ENCODE measurements at places on chromosomes 1 and 21. TPM values are rescaled to one million over a fixed set of nuclear protein-coding genes. Genes with fewer than 3 reads are reported as not detected.

DNA sequence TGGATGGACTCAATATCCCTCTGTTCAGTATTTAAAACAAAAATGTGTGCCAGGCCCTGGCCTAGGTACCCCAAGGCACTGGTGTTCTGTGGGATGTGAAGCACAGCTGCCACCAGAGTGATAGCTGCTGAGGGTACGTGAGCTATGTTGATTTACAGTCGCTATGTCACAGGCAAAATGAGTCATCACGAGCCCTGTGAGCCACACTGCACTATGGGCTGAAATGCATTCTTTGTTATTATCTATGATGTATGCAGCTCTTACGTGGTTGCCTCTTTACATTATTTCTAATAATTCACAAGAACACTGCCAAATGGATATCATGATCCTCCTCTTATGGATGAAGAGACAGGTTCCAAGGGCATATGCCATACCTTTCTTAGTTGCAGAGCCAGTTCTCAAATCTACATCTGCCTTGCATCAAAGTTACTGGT is 2.1 kb downstream of the TEX38 start:
- DNase-seq: no peak

- DNase-seq: no peak
These were observed 4.6 kb upstream of the C1orf87 start for GRCh38 chr1:60078182-60078581.

DNA sequence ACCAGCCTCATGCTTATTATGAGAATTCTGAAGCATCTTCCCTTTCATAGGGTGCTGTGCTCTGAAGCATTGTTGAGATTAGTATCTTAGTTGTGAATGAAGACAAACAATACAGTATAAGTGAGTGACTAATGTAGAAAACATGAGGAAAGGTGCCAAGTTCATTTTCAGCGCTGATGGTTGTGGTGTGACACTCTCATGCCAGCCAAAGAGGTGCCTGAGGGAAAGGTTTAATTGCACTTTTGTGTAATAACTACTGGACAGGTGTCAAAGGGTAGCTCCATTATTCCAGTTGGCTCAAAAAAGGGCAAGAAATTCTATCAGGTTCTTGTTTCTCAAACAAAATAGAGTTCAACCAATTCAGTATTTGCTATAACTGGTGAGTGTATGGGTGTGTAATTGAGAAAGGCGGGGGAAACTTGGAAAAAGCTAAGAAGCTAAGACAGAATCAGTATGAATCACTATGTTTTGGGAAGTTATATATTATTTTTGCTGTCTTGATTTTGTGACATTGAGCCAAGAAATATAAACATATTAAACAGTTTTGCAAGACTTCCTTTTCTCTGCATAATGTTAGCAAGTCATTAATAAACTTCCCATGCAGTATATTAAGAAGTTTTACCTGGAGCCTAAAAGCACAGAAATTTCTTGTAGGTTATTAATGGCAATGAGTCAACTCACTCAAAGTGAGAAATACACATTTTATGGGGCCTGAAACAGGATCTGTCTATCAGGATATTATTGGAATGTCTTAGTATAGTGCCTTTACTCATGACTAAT is 31.8 kb downstream of the KCNK2 start:
- no peak for DNase-seq

SAMD13 gene
- 5.7 TPM for total RNA-seq

KCNA3 gene
- total RNA-seq: 37.2 TPM

All from hematopoietic multipotent progenitor cell (in vitro differentiated cells).